ENCODE measurements at places on chromosomes 1 and 21.

- no peak for DNase-seq
These were observed 15.4 kb upstream of the NADK start for GRCh38 chr1:1793481-1794244.

DNA sequence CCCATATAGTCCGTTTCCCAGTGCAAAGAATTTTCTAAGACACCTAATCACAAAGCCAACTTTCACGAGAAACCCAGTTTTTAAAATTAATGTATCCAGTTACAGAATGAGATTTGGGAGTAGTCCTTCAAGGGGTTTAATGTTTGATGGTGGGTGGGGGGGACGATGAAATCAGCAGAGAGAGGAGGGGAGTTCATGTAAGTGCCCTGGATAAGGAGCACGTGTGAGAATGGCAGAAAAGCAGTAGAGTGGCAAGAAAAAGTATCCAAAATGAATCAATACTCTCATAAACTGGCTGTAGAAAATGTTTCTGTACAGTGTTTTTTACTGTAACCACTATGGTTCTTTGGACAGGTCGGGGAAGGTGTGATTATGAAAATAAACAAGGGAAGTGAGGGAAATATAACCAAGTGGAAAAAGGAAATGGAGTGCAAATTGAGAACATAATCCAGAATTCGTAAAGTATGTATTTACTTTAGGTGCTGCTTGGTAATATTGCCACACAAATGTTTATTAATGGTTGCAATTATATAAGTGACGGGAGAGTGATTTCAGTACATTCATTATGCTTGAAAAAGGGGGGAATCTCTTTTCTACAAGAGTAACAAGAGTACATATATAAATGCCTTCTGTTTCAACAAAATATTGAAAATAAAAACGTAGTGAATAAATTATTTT lies 118.7 kb upstream of the RRP15 start:
- DNase-seq = no peak

DNA sequence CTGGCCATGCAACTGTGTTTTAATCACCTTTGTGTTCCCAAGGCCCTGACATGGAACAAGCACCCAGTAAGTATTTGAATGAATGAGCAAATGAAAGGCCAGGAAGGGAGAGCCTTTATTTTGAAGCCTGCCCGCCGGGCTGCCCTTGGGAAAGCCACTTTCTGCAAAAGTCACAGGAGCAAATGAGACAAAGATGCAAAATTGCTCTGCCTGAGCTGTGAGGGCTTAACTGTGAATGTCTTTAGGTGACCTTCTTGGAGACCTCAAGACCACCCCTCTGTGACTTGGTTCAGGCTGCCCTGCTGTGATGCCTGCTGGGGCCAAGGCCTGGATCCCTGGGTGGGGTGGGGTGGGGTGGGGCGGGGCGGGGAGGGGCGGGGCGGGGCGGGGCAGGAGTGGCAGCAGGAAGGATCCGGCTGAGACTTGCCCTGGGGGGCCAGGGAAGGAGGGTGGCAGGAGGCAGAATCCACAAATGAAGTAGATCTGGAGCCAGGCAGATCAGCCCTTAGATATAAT lies 54.0 kb downstream of the RUNX3 start:
- DNase-seq = no peak

GRCh38 chr1:93625582-93626327 lies 55.9 kb downstream of the BCAR3 start:
- DNase-seq = no peak

- no peak for DNase-seq
These were observed 20.0 kb upstream of the BRDT start for GRCh38 chr1:91929250-91929649.
